ENCODE measurements at places on chromosomes 7 and 10.

DNA sequence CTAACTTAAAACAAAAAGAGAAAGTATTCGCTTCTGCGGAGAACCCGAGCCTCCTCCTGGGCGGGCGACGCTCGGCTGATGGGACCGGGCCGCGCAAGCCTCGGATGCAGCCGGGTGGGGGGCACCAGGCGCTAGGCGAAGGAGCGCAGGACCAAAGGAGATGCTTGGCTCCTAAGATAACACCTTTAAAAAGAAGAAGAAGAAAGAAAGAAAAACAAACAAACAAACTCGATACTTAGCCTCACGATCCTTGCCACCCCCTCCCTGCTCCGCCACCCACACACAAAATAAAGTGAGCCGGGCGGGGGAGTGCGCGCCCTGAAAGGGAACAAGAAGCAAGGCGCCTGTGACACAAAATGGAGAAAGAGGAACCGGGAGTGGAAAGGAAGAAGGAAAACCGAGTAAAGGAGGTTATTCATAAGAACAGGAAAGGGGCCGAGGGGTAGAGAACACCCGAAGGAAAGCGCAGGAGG is 34.0 kb upstream of the EBLN1 start:
- DNase-seq, result peak; percentile 65

GRCh38 chr7:144835652-144836544 is at the start of gene TPK1:
Gene TPK1, minus strand, starts transcription at chr7:144836053. Its CDS starts 451 bp downstream, at chr7:144835602.
- DNase-seq, result peak; percentile 93

- no peak for DNase-seq
Measured at GRCh38 chr7:2165239-2165609, 67.5 kb downstream of the MAD1L1 start.

- DNase-seq, result no peak
Measured at GRCh38 chr10:44779511-44779910, 131.6 kb upstream of the TMEM72 start.

DNA sequence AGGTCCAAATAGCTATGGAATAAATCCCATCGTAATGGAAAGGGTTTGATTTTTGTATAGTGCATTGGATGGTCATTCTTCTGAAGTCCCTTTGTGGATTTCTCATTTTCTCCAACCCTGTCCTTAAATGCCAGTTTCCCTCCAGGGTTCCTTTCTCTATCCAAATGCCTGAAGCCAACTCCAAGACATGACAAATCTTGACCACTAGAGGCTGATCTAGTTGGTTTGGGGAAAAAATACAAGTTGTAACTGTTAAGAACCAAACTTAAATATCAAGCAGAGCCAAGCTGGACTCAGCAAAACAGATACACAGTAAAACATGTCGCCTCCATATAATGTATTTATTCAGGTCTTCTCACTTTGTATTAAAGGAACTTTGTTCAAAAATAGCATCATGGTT is 28.7 kb downstream of the FRMD4A start:
- DNase-seq, result no peak

- DNase-seq, result peak; percentile 35
Measured at GRCh38 chr7:27364344-27364758, 121.7 kb downstream of the EVX1 start.

DNA sequence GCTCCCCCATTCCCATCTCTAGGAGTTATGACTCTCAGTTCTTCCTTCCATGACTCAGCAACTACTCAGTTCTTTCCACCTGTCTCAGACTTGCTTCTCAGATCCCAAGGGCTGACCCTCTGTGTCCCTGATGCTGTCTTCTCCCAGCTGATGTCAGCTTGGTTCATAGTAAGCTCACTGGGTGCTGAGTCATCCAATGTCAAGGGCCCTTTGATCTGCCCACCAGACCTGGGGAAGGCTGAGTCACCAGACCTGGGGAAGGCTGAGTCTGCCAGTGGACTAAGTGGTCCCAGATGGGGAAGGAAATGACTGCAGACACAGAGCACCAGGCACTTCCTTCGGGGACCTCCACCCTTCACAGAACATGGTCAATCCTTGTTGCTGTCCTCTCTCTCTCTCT is 76.1 kb upstream of the ZEB1 start:
- DNase-seq, result peak; percentile 69

GRCh38 chr10:98272656-98273055 is 4.7 kb upstream of the LOXL4 start:
- no peak for DNase-seq

DNA sequence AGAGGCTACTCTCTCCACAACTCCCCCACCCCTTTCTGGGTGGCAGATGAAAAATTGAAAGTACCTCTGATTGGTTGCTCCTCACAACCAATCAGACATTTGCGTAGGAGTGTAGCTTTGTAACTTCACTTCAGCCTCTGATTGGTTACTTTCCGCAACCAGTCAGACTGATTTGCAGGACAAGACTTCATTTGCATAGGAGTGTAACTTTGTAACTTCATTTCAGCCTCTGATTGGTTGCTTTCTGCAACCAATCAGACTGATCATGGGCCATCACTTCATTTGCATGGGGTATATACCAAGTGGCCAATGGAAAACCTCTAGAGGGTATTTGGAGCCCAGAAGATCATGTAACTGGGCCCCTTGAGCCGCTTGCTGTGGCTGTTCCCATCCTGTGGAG is 25.6 kb downstream of the CDNF start:
- DNase-seq, result no peak

DNA sequence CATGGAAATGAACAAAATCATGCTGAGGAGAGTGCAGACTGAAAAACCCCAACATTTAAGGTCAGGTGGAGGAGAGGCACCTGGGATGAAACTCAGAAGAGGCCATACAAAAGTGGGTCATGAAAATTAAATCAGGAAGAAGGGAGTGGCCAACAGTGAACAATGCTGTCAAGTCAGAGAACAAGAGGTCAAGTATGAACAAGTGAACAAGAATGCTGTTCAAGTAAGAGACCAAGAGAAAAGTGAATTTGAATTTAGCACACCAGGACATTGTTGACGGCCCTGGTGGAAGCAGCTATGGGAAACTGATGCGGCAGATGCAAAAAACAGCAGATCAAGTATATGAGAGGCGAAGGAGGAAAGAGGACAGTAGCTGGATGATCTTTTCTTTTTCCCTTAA is 7.9 kb downstream of the CEP41 start:
- no peak for DNase-seq

DNA sequence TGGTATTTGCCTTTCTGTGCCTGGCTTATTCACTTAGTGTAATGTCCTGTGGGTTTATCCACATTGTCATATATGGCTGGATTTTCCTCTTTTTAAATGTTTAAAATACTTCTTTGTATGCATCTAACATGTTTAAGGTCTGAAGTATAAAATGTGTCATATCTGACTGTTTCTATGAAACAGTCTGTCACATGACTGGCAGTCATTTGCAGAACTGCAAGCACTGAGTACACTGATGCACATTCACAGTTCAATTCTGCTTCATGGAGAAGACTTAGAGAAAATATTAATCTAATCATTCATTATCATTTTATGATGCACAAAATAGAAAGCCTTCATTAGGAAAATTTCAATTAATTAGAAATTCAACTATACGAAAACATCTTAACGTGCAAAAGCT is 119.7 kb upstream of the PRSS58 start:
- DNase-seq, result no peak

- DNase-seq, result peak; percentile 55
Measured at GRCh38 chr7:5665094-5666025, 116.1 kb downstream of the RNF216 start.

DNA sequence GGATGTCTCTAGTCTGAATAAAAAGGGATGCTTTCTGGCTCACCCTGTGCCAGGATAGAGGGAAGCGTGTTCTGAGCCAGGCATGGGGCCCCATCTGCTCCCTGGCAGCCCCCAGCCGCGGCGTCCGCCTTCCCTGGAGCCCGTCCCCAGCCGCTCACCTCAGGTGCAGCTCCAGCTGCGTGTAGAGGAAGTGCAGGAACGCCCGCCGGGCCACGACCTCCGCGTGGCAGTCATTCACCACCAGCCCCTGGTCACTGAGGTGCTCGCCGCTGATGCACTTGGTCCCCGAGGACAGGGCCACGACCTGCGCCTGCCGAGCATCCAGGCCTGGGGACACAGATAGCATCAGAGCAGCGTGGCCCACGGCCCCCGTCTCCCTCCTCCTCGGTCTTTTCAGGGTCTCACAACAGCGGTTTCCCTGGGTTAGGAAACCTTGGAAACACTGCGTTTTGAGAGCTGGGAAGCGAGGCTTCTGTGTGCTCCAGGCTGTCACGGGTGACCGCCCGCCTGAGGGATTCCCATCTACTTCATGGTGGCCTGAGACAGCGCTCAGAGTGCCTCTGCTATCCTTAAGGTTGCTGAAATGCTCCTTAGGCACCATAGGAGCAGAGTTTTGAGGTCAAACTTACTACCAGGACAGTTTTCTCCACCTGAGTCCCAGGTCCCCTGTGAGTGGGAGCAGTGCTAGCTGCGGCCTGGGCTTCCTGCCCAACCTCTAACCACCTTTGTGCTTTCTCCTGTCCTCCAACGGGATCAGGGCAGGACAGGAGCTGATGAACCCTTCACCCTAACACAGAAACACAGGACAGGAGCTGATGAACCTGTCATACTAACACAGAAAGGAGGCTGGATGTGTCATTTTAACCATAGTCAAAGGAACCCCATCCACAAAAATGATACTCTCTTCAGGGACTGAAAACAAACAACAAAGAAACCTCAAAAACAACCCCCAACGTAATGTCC is 186.1 kb downstream of the WDR37 start:
- no peak for DNase-seq

DNA sequence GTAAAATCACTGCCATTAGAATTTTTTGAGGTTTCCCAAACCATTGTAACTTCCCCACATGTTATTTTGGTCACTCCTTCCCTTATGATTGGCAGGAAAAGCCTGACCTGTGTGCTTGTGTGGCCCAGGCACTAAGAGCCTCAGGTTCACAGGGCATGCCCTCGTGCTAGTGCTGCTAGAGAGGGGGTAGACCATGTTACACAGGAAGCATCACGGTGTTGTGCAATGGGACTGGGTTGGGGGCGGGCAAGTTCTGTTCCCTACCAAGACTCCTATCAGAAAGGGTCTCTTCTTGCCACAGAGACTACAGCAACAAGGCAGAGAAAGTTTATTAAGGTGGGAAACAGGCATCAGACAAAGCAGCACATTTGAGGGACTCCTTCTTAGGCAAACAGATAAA is 32.2 kb downstream of the LSM5 start:
- DNase-seq, result no peak

DNA sequence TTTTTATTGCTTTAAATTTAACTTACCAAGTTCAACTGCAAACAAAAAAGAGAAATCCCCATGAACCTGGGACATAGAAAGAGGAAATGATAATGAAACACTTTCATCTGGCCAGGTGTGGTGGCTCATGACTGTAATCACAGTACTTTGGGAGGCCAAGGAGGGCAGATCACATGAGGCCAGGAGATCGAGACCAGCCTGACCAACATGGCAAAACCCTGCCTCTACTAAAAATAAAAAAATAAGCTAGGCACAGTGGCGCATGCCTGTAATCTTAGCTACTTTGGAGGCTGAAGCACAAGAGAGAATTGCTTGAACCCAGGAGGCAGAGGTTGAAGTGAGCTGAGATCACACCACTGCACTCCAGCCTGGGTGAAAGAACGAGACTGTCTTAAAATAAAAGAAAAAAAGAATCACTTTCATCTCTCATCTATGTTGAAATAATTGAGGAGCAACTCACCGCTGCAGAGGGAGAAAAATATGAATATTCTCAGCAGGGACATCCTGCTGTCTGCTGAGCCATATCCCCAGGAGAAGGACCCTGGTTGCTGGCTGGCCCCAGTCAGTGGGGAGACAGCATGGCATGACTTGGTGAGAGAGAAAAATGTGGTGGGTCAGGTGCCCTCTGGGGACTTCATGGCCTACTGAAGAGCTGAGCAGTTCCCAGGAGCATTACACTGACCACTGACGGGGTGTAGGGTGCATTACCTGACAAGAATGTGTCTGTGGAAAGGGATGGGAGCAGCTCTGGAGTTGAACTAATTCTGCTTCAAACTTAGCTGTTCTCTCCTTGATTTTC is 22.8 kb upstream of the TARP start:
- no peak for DNase-seq

DNA sequence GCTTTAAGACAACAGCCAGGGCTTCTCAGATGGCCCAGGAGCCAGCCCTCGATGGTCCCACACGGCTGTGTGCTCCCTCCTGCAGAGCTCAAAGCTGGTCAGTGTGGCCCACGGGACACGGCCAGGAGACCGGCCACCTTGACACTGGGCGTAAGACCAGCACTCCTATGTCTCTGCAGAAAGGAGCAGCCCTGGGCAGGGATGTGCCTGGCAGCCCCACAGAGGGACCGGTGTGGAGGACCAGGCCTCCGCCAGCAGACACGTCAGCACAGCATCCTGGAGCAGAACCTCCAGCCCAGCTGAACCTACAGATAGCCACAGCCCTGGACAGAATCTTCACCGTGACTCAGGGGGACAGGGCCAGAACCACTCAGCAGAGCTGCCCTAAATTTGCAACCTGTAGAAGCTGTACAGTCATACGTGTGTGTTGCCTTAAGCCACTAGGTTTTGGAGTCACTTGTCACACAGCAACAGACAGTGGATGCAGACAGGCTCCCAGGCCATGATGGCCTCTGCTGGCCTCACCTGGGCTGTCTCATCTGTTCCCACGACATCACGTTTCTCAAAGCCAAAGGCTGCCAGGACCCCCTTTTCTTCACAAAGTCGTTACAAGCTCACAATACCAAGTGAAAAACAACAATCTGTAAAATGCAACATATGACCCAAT is 132.4 kb downstream of the DIP2C start:
- no peak for DNase-seq

DNA sequence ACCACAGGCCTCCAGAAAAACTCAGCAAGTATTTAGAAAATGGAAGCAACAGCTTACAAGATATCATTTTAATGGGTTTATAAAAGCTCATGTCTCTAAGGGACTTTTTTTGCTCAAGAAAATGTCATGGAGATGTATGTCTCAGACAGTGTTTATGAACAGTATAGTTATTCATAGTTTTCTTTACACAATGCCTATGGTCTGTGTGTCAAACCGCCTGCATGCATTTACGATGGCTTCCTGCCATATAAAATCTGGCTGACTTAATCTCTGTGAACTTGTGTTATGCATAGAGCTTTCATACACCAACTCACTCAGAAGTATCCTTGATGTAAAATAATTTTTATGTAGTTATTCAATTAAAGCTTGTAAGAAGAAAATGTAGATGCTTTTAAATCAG is 1314.2 kb upstream of the LRRTM3 start:
- DNase-seq, result no peak

DNA sequence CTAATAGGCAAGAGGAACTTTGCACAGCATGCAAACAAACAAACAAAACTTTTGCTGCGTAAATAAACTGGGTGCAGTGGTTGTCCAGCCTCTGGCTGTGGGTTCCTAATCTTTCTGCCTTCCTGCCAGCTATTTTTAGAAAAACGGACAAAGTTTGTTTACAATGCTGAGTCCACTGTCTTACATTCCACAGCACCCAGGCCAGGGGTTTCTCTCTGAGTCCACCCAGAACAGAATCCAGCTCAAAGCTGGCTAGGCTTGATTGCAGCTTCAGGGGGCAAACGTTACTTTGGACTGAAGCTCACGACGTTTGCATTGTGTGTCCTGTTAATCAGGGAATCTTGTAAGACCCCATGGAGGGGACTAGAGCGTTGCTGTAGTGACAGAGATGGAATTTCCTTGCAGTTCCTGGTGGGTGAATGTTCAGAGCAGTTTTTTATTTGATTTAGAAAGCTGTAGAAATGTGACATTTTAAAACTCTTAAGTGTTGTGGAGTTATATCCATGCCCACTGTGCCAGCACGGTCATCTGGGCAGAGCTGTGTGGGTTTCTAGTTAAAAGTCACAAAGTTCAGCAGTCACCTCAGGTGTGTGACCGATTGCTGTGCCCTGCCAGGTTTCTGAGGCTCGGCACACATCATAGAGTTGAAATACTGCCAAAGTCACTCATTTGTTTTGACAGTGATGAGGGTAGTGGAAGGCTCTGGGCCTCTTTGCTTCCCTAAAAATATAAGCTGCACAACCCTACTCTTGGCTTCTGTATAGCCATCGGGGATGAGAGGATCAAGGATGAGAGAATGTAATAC is 247.0 kb downstream of the STK31 start:
- no peak for DNase-seq
